ENCODE measurements at places on chromosomes 5 and 9.

DNA sequence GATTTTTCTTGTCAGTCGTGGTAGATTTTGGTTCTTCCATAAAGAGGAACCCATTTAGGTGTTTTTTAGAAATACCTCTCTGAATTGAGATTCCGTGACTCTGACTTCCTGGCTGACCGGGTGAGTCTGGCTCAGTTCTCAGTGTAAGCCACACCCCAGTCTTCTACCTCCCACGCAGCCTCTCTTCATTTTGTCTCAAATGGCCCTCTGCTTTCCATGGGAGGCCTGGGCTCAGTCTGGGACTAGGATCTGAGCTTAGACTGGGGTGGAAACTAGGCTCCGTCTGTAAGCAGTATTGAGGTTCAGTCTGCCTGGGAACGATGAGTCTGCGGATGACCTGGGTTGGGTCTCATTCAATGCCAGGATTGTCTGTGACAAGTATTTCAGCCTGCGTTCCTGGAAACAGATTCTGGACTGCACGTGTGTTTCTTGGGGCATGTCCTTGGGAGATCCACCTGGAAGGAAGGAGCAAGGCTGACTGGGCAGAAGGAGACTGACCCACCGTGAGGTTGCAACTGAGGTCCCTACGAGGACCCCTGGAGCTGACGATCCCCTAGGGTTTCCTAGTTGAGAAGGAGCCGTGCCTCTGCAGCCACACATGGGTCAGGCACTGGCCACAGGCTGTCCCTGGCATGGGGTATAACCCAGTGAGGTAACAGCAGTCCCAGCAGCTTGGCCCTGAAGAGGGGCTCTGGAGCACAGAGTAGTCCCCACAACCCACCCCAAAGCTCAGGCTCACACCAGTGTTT, 12.4 kb upstream of the CRB2 start:
- DNase-seq = no peak

GRCh38 chr5:151078490-151079262, 2.2 kb downstream of the TNIP1 start:
- DNase-seq = no peak

- DNase-seq = no peak
These were observed 79.2 kb downstream of the MEGF10 start for GRCh38 chr5:127369796-127370195.

DNA sequence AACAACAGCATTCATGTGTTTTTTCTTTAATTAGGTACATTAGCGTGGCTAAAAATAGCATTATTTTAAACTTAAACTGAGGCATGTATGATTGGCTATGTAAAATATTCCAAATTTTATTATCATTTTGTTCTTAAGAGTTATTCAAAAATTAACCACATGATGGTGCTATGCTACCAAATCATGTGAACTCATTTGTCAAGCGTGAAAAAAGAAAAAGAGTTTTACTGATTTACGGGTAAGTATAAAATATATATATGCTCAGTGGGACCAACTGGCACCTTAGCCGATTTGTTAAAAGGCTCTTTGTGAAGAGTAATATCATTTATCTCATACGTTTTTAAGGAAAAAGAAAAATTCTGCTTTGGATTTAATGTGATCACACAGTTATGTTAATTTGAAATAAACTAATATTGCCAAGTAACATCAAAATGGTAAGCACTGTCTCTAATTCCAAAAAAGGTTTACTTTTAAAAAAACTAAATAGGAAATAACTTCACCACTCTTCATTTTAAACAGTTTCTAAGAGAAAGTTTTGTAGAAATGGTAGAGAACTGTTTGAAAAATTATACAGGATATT, 1042.3 kb downstream of the CDH12 start:
- DNase-seq = no peak

- no peak for DNase-seq
These were observed 21.9 kb downstream of the ZNF608 start for GRCh38 chr5:124724357-124725039.

- DNase-seq = no peak
These were observed 121.7 kb upstream of the PITX1 start for GRCh38 chr5:135155616-135156214.

DNA sequence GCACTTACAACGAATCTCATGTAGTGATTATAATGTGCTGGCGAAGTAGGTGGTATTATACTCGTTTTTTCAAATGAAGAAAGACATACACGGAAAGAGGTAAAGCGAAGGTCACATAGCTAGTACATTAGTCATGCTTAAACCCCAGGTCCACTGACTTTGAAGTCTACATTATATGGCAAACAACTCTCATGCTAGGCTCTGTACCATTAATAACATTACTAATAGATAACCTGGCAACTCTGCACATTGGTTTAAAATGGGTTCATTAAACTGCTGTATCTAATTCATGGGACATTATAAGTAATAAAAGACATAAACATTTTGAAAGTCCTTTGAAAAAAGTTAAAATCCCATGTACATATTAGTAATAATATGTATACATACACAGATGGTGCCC, 21.2 kb downstream of the FYB1 start:
- no peak for DNase-seq

- DNase-seq = no peak
These were observed 88.7 kb downstream of the PIP5K1B start for GRCh38 chr9:68793605-68794343.

- no peak for DNase-seq
These were observed 15.3 kb upstream of the NDST1 start for GRCh38 chr5:150492621-150493020.

DNA sequence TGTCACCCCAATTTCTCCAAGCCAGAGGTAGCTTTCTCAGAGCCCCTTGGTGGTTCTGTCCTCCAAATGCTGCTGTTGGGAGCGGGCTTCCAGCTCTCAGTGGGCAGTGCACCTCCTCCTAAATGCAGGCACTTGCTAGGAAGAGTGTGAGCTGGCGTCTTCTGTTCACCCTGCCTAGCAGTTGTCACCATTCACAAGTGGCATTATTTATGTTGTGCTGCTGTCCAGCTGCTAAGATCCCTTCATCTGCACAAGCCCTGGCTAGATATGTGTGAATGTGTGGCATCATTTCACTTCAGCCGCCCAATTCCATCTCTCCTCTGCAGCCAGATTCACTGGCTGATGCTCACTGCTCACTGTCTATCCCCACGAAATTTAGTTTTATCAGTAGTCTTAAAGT, 43.7 kb downstream of the SLC36A1 start:
- DNase-seq = no peak

Measured in stimulated activated CD8-positive, alpha-beta memory T cell treated with anti-CD3 and anti-CD28 coated beads, Interleukin-4, amount 100 ng/mL, for 1 hour (primary cell).